ENCODE measurements at places on chromosomes 3 and 15. TPM values are rescaled to one million over a fixed set of nuclear protein-coding genes. Genes with fewer than 3 reads are reported as not detected.

Gene PIF1
- total RNA-seq = 0.27 TPM

DNA sequence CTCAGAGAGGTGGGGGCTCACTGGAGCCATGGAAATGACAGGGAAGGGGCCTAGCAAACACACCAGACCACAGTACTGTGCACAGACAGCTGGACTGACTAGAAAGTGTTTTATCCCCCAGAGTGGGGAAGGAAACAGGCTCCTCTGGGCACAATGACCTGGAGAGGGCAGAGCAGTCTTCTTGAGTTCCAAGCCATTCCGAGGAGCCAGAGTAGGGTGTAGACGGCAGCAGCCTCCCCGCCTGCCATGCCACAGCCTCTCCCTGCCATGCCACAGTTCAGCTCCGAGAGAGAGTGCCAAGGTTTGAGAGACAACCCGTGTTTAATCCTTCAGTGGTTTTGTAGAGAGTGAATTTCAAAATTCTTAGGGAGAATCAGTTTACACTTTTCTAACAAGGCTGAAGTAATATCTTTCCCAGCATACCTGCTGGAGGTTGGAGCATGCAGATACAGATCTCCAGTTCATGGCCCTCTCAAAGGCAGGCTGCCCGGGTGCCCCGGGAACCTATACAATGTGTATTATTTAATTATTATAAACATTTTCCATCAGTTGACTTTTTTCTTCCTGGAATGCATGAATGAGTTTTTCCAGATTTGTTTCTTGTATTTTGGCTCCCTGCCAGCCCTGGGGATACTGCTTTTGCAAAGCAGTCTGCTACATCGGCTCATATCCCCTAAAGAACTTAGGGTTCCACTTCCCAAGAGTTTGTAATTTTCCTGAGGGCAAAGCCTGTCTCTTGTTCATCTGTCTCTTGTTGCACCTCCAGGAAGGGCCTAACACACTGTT lies 3.2 kb downstream of the PODXL2 start:
- DNase-seq = no peak

DNA sequence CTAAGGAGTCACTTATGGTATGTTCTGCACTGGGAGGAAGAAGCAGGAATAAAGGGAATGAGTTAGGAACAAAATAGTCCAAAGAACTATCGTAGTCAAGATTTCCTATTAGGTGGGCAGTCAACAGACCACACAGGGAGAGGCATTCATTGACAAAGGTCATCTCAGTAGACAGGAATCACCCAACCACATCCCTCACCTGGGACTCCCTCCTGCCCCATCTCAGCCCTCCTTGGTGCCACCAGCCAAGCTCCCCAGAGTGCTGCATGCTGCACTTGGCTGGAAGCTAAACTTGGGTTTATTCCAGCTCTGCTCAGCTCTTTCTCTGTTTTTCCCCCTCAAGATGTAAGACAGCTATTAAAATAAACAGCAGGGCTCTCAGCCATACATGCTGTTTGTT lies 72.3 kb upstream of the CTNNB1 start:
- DNase-seq = no peak

- no peak for DNase-seq
Observed at GRCh38 chr15:99593070-99593469, 27.3 kb downstream of the MEF2A start.

DNA sequence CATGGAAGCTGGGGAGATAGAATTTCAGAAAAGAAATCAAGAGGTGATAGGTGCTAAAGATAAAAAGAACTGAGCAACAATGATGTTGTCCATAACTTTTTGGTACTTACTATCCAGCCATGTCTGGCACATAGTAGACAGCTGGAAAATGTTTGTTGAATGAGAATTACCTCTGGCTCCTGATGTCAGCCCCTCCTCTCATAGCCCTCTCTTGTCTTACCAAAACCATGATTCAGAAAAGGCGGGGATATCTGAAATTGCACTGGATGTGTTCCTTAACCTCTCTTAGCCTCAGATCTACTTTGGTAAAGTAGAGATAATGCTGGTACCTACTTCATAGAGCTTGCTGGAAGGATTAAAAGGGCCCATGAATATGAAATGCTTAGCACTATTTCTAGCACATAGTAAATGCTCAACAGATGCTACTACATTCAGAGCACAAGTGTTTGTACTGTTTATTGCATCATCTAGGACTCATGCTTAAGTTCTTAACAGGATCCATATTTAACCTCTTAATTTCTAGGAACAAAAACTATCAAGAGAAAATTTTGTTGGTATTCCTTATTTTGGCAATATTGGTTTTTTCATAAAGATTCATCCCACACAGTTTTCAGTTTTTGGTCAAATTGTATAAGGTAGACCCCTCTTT lies 780.9 kb upstream of the LMCD1 start:
- DNase-seq = no peak
